ENCODE measurements at places on chromosomes 4 and X. TPM values are rescaled to one million over a fixed set of nuclear protein-coding genes. Genes with fewer than 3 reads are reported as not detected.

Gene PAGE1
- total RNA-seq: not detected

- DNase-seq: no peak
Observed at GRCh38 chr4:40053161-40053560, 3.5 kb upstream of the N4BP2 start.

- peak; percentile 88 for DNase-seq
Observed at GRCh38 chrX:131734621-131735020, 190.7 kb downstream of the OR13H1 start.

DNA sequence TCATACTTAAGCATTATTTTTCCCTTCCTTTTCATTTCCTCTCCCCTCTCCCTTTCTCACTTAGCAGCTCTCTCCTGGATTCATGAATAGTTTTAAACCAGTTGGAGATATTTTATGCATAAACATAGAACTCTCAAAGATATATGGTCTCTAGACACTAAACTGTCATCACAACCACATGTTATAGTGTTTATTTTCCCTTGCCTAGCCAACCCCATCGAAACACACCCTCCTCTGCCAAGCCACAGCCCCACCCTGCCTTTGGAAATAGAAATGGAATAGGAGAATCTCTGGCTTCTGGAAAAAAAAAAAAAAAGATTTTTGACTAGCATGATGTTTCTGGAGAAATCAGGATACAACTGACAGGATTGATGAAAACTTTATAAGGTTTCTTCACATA is 64.8 kb upstream of the RBPJ start:
- DNase-seq: no peak

All from ureter (tissue), 1 donor.